ENCODE measurements at places on chromosomes 4 and X.

GRCh38 chr4:56906489-56907393 is 959 bp upstream of the REST start:
- no peak for DNase-seq

DNA sequence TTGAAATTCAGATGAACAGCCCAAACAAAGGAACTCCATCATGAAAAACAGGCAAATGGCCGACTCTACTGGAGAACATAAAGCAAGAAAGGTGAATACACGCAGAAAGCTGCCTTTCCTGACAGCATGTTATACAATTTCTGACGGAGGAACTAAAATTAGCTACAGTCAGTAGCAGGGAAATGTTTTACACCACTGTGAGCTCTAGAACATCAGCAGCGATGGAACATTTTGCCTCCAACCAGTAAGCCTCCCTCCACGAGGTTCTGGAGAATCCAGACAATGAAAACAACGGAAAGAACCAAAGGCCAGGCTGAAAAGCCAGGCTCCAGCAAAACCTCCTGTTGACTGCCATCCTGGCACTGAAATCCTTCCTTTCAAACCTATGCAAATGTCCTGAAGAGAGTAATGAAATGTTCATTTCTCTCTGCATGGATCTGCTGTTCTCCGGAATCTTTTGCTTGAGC is 78.9 kb downstream of the IRF2 start:
- DNase-seq = no peak

GRCh38 chrX:16308773-16309172 is 141.5 kb downstream of the MAGEB17 start:
- no peak for DNase-seq

- no peak for DNase-seq
Measured at GRCh38 chrX:15416133-15416993, 32.1 kb upstream of the VEGFD start.

DNA sequence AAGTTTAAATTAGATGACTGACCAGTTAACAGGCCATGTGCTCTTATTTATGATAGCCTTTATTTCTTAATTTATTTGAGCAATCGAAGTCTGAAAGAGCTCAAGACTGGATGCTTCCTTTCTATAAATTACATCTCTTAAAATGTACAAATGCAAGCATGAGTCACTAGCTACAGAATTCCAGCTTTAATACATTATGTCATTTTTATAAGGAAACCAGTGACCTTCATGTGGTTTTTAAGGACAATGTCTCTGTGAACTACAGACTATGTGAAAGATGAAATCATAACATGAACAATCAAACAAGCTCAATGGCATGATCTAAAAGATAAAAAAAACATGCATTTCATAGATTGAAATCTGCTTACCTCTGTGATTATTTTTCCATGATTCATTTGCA is 15.4 kb downstream of the HTR2C start:
- no peak for DNase-seq

GRCh38 chr4:126959056-126959745 is 673.6 kb upstream of the INTU start:
- DNase-seq = no peak

- no peak for DNase-seq
Measured at GRCh38 chr4:85953651-85954018, 406.2 kb downstream of the MAPK10 start.

DNA sequence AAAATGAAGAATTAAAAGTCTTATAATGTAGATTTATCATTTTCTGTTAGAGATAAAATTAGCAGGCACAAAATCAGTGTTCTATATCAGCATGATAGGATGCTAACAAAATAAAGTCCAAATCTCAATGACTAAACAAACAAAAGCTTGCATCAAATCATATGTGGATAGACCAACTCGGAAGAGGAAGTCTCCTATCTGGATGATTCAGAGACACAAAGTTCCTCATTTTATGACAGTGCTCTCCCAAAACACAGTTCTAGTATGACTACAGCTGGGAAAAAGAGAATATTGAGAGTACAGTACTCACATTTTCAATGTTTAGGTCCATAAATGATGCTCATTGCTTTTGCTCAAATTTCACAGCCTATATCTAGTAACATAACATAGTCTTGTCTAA is 376.1 kb upstream of the CTSO start:
- no peak for DNase-seq

GRCh38 chr4:47110546-47111132 is 79.3 kb downstream of the GABRB1 start:
- DNase-seq = no peak

DNA sequence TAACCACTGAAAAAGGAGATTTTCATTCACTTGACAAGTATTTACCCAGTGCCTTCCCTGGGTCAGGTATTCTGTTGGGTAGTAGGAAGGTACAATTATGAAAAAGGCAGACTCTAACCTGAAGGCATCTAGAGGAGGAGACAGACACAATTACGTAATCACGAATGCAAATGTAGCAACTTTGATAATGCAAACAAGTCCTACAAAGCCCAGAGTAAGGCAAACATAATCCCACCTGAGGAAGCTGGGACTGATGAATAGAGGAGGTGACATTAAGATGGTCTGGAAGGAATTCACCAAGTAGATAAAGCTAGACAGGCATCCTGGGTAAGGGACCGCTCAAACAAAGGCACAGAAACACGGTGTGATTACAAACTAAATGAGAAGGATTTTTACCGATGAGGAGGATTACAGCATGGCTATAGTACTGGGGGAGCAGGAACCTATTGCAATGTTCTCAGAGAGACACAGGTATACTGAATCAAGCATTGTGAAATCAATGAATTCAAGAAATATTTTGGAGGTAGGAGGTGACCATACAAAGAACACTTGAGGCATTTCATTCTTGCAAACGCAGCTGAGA is 37.1 kb downstream of the TMEM150C start:
- DNase-seq = no peak

DNA sequence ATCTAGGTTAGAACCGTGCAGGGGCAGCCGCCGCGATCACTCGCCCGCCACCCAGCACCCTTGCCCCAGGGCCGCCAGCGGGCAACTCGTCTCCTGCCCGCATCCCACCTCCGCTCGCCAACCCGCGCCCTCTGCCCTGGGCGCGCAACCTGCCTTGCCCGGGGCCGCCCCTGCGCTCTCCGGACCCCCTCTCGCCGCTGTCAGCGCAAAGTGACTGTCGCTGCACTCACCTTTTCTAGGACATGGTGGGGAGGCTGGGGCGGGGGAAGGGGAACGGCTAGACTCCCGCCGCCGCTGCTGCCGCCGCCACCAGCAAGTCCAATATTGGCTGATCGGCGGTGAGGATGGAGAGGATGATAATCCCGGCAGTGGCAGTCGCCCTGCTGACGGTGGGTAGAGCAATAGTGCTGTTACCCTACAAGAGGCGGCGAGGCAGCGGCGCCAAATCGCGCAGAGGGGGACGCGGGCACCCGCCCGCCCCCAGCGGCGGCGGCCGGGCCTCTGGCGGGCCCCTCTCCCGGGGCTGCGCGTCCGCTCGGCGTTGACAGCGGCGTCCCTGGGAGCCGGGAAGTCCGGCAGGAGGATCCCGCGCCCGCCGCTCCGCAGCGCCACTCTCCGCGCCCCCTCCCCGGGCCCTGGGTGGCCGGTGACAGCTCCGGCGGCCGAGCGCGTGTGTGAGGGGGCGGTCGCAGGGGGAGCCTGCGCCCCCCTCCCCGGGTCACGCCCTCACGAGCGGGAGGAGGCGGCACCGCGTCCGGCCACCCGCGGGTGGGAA is 2.3 kb upstream of the NR3C2 start:
- peak; percentile 20 for DNase-seq

DNA sequence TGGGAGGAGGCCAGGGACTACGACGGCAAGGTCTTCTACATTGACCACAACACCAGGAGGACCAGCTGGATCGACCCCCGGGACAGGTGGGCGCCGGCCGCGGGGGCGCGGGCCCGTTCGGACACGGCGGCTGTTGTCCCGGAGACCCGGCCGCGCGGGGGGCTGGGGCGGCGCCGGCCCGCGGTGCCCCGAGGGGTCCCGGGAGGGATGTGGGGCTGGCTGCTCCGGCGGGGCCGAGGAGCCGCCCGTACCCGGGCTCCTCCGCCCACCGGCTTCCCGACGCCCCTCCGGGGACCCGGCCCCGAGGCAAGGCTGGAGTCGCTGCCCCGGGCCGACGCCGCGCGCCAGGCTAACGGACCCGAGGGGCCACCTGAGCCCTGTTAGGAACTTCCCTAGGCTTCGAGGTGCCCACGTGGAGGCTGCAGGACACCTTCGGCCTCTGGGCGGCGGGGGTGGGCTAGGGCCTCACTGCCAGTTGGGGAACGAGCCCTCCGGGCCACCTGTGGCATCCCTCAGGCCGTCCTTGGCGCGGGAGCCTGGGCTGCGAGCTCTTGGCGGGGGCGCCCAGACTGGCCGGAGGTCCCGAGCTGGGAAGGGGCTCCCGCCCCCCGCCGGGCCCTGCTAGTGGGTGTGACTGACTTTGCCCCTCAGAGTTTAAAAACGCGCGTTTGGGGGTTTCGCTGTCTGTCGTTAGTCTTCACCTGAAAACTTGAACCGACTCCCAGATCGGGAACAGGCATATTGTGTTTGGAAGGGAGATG is 660 bp downstream of the WWC2 start:
- DNase-seq = no peak

GRCh38 chrX:155108427-155108826 is 37.1 kb downstream of the BRCC3 start:
- DNase-seq = peak; percentile 6

- DNase-seq = no peak
Measured at GRCh38 chrX:13022926-13023325, 21.5 kb downstream of the FAM9C start.

- DNase-seq = no peak
Measured at GRCh38 chr4:56318555-56318954, 68.7 kb downstream of the AASDH start.

GRCh38 chr4:3630598-3631543 is 98.6 kb upstream of the LRPAP1 start:
- DNase-seq = no peak

- DNase-seq = peak; percentile 80
Measured at GRCh38 chr4:4488405-4489404, 53.1 kb downstream of the STX18 start.

- no peak for DNase-seq
Measured at GRCh38 chr4:3865986-3866812, 100.0 kb downstream of the ADRA2C start.

DNA sequence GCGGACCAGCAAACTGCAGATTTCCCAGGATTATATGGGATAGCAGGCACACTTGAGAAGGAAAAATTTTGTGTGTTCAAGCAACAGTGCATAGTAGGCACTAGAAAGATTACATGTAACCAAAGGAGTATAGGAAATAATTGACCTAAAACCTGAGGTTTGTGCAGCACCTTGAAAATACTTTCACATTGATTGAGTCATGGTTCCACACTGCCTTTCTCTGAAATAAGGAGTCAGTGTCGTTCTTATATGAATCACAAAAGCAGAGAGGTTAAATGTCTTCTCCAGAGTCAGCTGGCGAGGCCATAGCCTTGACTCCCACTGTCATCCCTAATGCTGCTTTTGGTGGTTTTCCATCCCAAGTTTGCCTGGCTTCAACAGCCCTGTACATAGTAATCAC is 138.9 kb downstream of the SOWAHB start:
- DNase-seq = peak; percentile 34

- DNase-seq = no peak
Measured at GRCh38 chr4:116150152-116150551, 935.2 kb downstream of the TRAM1L1 start.

DNA sequence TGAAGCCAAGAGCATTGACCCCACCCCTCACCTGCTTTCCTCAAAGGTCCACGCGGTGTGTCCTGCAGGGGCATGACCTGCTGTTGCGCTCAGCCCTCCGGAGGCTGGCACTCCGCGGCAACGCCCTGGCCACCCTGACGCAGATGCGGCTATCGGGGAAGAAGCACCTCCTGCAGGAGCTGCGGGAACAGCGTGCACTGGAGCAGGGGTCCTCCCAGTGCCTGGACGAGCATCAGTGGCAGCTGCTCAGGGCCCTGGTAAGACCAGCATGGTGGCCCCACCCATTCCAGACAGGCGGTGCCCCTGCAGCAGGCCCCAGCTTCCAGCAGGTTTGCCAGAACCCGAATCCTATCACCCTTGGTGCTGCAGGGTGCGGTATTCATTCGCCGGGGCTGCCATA is 86.0 kb downstream of the EVC start:
- no peak for DNase-seq

DNA sequence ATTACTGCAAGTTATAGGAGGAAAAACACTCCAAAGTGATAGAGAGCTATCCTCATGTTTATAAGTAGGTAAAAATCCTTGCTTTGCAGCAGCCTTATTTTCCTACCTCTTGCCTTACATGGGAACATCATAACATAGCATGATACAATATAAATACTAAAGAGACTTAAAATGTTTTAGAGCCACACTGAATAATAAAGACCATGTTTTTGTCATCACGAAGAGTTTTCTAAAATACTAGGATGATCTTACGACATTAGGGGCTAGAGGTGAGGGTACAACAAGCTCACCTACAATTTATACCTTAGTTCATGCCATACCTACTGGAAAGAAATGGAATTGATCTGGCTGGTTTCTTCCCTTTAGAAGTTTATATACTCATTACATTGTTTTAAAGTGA is 184.8 kb downstream of the FBXW7 start:
- no peak for DNase-seq

- no peak for DNase-seq
Measured at GRCh38 chr4:113537628-113538027, 223.9 kb downstream of the CAMK2D start.

DNA sequence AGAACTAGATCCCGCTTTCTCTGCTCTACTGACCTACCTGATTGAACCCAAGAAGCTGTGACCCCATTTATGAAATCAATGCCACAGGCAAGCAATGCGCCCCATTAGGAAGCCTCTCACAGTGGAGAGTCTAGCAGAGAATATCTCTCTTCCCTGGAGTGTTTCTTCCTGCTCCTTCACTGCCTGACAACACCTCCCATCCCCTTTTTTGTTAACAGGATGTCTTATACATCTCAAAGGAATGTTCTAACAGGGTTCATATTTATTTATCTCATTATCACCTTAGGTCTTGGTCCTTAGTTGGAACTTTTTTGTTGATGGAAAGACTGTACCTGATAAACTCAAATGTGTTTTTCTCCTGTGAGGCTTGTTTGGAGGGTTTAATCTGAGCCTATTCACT is 35.5 kb downstream of the SLIT2 start:
- no peak for DNase-seq

- no peak for DNase-seq
Measured at GRCh38 chr4:12689457-12689856, 794.7 kb downstream of the RAB28 start.

DNA sequence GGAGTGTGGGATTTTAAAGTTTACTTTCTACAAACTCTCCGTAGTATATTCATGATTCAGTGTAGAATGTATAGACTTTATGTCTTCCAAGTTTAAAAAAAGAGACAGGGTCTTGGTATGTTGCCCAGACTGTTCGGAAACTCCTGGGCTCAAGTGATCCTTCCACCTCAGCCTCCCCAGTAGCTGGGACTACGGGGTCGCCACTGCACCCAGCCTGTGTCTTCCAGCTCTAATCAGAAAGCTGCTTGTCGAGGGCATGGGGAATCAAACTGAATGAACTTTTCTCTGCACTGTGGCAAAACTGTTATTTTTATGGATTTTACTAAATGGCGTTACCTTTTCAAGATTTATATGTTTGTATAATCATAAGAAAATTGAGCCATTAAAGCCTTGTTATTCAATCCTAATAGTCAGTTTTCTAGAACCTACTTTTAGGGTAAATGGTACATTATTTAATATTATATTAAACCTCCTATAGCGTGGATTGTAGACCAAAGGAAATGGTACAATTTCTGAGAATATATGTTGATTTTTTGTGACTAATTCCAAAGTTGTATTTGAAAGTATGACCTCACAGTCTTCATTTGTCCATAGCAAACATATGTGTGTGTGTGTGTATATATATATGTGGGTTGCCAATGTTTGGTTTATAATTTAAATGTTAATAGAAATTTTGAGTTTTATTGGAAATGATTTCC is 1.1 kb downstream of the BLOC1S4 start:
- no peak for DNase-seq
